ENCODE measurements at places on chromosomes 11 and 22. TPM values are rescaled to one million over a fixed set of nuclear protein-coding genes. Genes with fewer than 3 reads are reported as not detected.

Gene CHRDL2
- total RNA-seq, result not detected

Gene PATE4
- total RNA-seq, result not detected

Gene APOC3
- total RNA-seq, result not detected

Gene HTR3A
- total RNA-seq, result not detected
